Right renal cortex interstitium (tissue), 3 donors: ENCODE measurements at places on chromosomes 7 and 10. TPM values are rescaled to one million over a fixed set of nuclear protein-coding genes. Genes with fewer than 3 reads are reported as not detected.

DNA sequence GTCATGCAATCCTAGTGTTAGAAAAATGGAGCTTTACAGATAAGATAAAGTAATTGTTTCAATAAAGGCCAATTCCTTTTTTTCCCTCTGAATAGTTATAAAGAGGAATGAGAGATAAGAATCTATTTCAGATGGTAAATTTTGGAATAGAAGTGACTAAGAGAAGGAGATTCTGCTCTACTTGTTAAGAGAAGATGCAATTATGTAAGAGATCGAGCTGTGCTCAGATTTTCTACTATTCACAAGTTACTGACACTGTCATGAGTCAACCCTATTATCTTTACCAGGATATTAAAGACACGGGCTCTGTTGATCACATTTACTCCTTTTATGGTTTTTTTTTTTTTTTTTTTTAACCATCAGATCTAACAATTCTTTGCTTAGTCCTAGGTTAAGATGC, 511.3 kb downstream of the ARL4A start:
- DNase-seq, result no peak

- DNase-seq, result no peak
Observed at GRCh38 chr7:17339952-17340351, 41.5 kb downstream of the AHR start.

DNA sequence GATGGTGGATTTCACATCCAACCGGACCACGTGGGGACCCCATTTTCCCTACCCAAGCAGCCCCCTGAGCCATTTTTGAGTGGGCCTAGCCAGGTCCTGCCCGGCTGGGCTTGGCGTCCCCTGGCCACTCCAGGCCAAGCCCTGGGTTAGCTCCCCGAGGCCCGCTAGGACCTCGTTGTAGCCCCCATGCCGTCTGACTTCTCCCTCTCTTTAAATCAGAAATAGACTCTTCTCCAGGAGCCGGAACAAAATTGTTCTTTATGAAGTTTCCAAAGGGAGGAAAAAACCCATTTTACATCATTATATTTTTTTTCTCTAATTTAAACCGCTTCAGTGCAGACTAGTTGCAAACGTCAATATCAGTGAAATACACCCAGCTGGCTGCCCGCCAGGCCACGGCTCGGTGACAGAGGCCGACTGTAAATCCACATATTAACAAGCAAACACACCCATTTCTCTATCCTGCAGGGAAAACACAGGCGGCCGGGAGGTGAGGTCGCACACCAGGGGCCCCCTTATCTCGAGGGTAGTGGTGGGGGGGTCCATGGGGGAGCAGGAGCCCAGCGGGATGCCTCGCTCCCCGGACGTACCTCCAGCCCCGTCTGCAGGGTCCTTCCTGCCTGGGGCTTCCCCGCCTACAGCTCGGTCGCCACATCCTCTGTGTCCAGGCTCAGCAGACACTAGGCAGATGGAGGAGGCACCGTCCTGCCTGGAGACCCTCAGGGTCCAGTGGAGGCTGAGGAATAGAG, 72.7 kb downstream of the ELFN1 start:
- DNase-seq, result peak; percentile 52

The MAGI2 gene
- 35.4 TPM for polyA plus RNA-seq

DNA sequence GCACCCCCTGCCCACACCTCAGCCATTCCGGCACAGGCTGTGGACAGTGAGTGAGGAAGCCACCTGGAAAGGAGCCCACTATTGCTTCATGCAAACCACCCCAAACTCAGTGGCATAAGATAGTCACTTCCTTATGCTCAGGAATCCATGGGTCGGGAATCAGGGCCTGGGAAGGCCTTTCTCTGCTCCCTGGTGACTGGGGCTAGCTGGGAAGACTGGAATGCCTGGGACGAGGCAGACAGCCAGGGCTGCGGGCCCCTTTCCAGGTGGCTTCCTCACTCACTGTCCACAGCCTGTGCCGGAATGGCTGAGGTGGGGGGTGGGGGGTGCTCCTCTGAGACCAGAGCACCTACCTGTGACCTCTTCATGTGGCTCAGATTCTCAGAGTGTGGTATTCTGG, 74.1 kb upstream of the GRB10 start:
- no peak for DNase-seq

The MMRN2 gene
- 23.4 TPM for polyA plus RNA-seq
